ENCODE measurements at places on chromosomes 12 and 14. TPM values are rescaled to one million over a fixed set of nuclear protein-coding genes. Genes with fewer than 3 reads are reported as not detected.

KCNC2 gene
- 0.63 TPM for total RNA-seq

FSCB gene
- 0.26 TPM for total RNA-seq

CABP1 gene
- total RNA-seq: 3.2 TPM

CLEC9A gene
- not detected for total RNA-seq

TMEM63C gene
- total RNA-seq: 21.3 TPM

FAM186B gene
- total RNA-seq: 5.9 TPM

TAS2R13 gene
- 7.7 TPM for total RNA-seq

RASSF8 gene
- 65.2 TPM for total RNA-seq

- ATAC-seq: no peak
These were observed 166.6 kb downstream of the SSPN start for GRCh38 chr12:26361964-26362363.

- ATAC-seq: peak; percentile 50
These were observed 6.7 kb downstream of the FOXN4 start for GRCh38 chr12:109302358-109302757.

DNA sequence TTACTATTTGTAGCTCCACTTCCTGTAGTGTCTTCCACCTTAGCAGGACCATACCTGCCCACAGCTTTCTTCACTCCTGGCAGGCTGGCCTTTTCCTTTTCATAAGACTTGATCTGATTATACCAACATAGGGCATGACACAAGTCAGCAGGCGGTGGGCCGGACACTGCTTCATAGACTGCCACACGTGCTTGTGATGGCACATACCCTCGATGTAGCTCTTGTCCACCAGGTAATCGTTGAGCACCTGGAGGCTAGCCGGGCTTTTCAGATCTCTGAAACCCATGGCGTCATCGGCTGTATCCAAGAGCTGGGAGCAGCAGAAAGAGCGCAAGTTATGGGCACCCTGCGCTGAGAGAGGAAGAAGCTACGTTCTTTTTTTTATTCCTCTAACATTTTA, 53.7 kb upstream of the TMEM263 start:
- ATAC-seq: no peak

GRCh38 chr12:69348162-69348938, at the start of gene LYZ:
LYZ (plus strand) TSS chr12:69348381; CDS start chr12:69348409, 28 bp downstream.
- no peak for ATAC-seq

GRCh38 chr14:77014734-77015133, 13.8 kb downstream of the IRF2BPL start:
- ATAC-seq: no peak

DNA sequence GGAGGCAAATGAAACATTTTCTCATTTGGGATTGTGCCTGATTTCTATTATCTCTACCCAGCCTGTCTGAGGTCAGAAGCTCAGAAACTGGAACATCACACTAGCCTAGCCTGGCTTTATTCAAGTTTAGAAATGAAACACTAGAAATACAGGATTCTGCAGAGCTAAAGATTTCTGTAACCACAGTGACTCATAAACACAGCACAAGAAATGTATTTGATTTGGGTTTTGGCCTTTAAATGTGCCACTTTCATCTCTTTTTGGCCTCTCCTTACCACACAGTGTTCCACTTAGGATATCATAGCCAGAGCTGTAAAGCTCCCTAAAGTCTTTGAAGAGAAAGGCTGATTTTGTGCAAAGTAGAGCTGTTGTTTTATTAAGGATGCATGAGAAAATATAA, 307.5 kb downstream of the EMP1 start:
- no peak for ATAC-seq
